ENCODE measurements at places on chromosomes 6 and 20. TPM values are rescaled to one million over a fixed set of nuclear protein-coding genes. Genes with fewer than 3 reads are reported as not detected.

Gene LY6G6F
- not detected for total RNA-seq

- no peak for DNase-seq
These were observed 81.8 kb downstream of the LAMA4 start for GRCh38 chr6:112172540-112172939.

DNA sequence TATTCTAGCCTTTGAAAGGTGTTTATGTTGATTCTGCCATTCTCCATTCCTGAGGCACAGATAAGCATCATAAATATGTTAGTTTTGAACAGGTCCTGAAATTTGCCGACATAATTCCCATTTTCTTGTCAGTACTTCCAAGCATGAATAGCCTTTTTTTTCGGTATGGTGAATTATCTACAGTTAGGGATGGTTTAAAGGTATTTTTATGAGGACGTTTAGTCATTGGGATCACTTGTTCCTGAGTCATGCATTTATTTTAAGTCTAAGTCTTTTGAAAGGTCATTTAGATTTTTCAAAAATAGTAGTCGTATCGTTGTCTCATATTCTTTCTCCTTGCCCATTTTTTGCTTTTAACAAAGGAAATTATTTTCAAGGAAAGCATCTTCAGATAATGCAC, 98.7 kb downstream of the PHACTR3 start:
- DNase-seq: no peak

- peak; percentile 64 for DNase-seq
These were observed at the start of gene PTK7 for GRCh38 chr6:43075670-43076463. Gene PTK7 (plus strand): TSS chr6:43076314. CDS start chr6:43076489, 175 bp downstream.

Gene CFAP61
- not detected for total RNA-seq

- DNase-seq: peak; percentile 54
These were observed 16.2 kb downstream of the GABRR2 start for GRCh38 chr6:89298680-89299465.

GRCh38 chr20:4814696-4815252, 93.1 kb downstream of the PRND start:
- DNase-seq: no peak

Gene RBM24
- total RNA-seq: 24.1 TPM

Data from M059J (cell line).